ENCODE measurements at places on chromosomes 7 and 10.

GRCh38 chr10:28509286-28509685 is 23.6 kb upstream of the WAC start:
- no peak for DNase-seq

- no peak for DNase-seq
These were observed 4.1 kb downstream of the EPDR1 start for GRCh38 chr7:37924491-37925041.

DNA sequence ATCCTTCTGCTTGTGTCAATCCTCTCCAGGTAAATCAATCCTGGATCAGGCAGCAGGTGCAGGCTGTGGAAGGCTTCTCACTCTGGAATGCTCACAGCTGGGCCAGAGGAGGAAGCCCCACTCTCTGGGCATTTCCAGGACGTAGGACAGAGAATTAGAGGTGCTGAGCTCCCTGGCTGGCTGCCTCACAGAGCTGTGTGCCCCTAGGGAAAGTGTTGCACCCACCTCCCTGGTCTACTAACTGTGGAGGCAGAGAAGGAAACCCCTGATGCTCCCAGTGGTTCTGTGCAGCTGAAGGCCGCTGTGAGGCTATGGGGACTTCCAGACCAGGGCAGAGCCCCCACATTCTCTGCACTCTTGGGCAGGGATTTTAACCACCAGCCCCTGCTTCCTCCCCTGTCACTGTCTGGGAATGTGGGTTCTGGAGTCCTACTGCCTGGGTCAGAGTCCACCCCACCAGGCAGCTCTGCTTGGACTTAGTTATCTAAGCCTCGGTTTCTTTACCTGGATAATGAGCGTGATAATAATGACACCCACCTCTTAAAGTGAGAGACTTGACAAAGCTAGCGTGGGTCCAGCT is 73.5 kb upstream of the EEPD1 start:
- DNase-seq, result no peak

DNA sequence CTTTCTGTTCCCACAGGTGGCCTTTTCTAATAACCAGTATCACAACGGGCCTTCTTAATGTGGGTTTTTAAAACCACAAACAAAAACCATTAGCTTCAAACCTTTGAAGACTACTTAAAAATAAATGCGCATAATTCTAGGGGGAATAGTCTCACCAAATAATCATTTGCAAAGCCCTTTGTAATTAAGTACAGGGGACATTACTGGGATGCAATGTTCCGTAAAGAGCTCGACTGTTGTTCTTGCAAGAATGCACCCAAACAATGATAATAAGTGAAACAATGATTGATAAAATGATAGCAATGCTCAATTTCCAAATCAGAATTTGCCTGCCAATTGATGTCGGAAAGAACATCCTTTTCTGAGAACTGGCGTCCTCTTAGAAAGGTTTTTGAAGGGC is 589.1 kb upstream of the ADARB2 start:
- no peak for DNase-seq

GRCh38 chr7:94595717-94596116 is 60.2 kb downstream of the SGCE start:
- no peak for DNase-seq

GRCh38 chr7:152924826-152925411 is 165.4 kb downstream of the ACTR3B start:
- no peak for DNase-seq

- DNase-seq, result no peak
These were observed 38.0 kb downstream of the USP6NL start for GRCh38 chr10:11573497-11573896.

GRCh38 chr7:20906801-20907453 is 120.2 kb upstream of the SP8 start:
- DNase-seq, result no peak

DNA sequence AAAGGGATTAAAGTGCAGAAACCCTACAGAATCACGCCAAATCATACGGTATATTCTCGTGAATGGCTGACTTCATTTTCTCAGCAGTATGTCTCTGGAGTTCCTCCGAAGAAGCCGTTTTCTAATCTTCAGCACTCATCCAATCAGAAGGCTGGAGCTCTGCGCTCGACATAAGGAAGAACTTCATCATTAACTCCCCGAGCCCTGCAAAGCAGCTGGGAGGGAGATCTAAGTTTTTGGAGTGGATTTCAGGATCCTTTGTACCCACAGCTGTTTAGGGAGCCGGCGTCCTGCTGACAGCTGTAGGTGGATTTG is 40.7 kb upstream of the SDK1 start:
- no peak for DNase-seq

GRCh38 chr7:116955801-116956476 is 2.6 kb downstream of the ST7 start:
- DNase-seq, result no peak

GRCh38 chr7:25424113-25424512 is 195.8 kb upstream of the NPVF start:
- no peak for DNase-seq

GRCh38 chr7:113550966-113551365 is 367.8 kb downstream of the PPP1R3A start:
- DNase-seq, result no peak

DNA sequence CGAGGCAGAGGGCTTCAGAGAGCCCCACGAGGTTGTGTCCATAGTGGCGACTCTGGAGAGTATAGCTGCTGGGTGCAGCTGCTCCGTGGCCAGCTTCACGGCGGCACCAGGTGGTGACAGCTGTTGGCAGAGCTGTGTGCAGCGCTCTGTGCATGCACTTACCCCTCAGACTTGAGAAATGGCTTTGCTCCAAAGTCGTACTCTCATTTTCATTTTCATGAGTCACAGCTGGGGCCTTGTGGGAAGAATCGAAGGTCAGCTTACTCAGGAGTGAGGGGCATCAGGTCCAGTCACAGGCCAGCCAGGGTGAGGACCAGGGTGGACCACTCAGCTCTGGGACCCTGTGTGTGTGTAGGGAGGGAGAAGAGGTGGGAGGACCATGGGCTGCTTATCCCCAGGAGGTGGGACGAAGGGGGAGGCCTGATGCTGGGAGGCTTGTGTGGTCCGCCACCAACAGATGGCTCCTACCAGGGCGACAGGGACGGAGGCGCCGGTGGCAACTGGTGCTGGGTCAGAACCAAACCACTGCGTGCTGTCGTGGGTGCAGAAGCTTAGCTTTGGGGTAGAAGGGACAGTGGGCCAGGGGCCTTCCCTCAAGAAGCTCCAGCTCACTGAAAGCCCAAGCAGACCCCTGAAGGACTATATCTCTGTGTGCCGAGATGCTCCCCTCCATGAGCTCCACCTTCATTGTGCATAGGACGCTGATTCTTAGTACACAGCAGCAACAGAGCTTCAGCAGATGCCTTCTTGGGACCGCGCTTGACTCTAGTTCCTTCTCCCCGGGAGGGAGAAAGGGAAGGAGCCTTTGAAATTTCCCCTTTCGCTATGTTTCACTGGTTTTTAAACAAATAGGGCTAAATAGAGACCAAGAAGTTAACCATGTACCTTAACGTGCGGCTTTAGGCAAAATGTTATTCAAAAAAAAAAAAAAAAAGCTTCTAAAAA is 225.0 kb downstream of the CELF2 start:
- no peak for DNase-seq

DNA sequence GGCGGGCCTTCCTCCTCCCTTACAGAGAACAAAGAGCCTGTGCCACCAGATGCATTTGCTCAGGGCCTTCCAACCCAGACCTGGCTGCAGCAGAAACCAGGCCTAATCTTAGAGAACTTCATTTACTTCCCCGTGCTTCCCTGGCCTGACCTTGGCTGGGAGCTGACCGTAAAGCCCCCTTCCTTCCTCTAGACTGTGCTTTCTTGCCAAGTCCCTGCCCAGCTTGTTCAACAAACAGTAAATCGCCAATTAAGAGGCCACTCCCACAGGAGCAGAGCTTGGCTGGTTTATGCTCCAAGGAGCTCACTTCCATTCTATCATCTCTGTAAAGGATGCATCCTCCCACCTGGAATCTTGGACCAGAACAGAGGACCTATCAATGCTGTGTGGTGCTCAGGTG is 110.9 kb downstream of the COL13A1 start:
- no peak for DNase-seq

- no peak for DNase-seq
These were observed 5.3 kb downstream of the TECTB start for GRCh38 chr10:112288486-112288885.

- DNase-seq, result no peak
These were observed 76.2 kb downstream of the VIPR2 start for GRCh38 chr7:159068488-159068811.

DNA sequence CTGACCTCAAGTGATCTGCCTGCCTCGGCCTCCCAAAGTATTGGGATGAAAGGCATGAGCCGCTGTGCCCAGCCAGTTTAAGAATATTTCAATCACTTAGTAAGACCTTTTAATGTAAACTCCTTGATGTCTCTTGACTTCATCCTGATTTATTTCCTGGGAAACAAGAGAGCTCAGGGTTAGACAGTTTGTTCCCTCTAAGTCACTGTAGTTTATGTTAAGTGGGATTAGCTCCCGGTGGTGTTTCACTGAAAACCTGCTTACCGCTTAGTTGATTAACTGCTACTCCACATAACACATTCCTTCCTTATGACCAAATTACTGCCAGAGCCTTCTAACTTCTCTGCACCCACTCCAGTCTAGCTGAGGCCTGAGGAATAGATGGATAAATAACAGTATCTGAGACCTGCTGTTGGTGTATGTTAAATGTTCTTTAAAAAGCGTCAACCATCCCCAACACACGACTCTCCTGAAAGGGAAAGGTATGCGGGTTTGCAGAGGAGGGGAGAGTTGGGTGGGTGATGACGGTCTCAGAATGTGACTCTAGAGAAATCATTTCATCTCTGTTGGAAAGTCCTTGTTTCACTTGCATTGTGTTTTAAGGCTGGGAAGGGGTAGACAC is 48.7 kb downstream of the CREB3L2 start:
- no peak for DNase-seq

- DNase-seq, result no peak
These were observed 80.2 kb upstream of the GTF2IRD1 start for GRCh38 chr7:74373536-74373935.

- no peak for DNase-seq
These were observed 101.5 kb upstream of the PODXL start for GRCh38 chr7:131657881-131658280.

- DNase-seq, result no peak
These were observed 38.4 kb downstream of the AMPH start for GRCh38 chr7:38592737-38593288.

DNA sequence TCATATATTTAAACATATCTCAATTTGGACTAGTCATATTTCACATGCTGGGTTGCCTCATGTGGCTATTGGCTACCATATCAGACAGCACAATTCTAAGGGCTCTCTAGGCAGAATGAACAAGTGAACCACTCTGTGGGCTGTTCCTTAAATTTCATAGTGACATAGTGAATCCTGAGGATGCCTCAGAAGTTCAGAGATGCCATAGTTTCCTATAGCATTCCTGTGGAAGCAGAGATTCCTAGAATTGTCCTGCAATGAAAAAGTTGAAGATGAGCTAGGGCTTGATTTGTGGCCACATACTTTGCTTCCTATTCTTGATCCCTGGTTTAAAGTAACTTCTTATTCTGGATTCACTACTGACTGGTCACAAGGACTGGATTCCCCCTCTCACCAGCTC is 35.6 kb downstream of the MKX start:
- no peak for DNase-seq

GRCh38 chr10:44993922-44994751 is 6.6 kb upstream of the ZNF22 start:
- no peak for DNase-seq

GRCh38 chr7:47192978-47193377 is 388.9 kb downstream of the TNS3 start:
- no peak for DNase-seq

GRCh38 chr7:30612658-30613265 is 18.1 kb downstream of the GARS1 start:
- DNase-seq, result no peak

GRCh38 chr10:7457478-7458316 is 46.9 kb upstream of the SFMBT2 start:
- DNase-seq, result no peak

DNA sequence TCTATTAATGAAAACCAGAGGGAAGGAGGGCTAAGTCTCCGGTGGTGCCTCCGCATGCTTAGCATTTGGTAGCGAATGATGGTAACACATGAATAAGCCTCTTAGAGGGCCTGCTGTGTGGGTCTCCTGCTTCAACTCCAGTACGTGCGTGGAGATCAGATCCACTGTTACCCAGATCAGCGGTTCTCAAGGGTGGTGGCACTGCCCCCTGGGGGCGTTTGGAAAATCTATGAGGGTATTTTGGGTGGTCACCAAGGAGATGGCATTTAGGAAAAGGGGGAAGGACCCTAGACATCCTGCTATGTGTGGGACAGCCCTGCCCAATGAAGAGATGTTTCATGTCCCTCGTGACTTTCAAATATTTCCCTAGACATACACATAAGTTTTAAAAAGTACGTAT is 57.1 kb upstream of the TM9SF3 start:
- no peak for DNase-seq

DNA sequence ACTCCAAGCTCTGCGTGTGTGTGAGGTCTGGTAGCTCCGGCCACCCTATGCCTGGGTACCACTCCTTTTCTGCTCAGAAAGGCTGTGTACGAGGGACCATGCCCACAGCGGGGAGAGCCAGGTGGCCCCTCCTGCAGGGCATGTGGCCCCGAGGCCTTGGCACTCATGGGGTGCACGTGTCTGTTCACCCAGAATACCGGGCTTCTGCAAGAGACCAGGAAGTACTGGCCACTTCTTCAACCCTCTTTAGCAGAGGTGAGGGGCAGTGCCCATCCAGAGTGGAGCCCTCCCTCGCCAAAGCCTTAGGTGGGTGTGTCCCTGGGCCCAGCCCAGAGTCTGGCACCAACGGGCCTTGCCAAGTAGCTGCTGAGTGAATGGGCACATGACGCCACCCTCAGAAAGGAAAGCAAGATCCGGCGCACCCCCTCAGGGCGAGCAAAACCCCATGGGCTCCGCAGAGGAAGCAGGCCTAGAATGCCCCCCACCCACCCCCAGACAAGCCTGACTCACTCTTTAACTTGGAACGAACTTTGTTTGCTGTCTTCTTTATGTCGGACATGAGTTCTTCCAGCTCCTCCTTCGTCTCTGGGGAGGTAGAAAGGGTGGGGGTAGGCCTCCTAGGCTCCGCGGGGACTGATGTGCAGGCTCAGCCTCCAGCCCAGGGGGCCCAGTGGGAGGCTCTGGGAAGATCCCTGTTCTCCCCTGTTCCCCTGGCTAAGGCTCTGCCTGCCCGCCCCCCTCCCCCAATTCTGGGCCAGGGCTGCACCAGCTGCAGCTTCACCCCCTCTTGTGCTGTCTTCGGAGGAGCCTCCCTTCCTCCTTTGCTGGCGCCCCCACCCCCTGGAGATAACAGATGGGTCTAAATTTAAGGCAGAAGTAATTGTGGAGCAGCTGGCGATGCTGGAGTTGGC is 14.6 kb downstream of the STX1A start:
- DNase-seq, result no peak

GRCh38 chr7:43076189-43076605 is 36.2 kb upstream of the HECW1 start:
- DNase-seq, result no peak

GRCh38 chr10:3062502-3063186 is 4.7 kb upstream of the PFKP start:
- no peak for DNase-seq

- no peak for DNase-seq
These were observed 206.6 kb downstream of the TNS3 start for GRCh38 chr7:47375121-47375938.

- DNase-seq, result no peak
These were observed 119.4 kb downstream of the RAB11FIP2 start for GRCh38 chr10:117927332-117927731.
